Right lung (tissue), 10 donors: ENCODE measurements at places on chromosomes 7 and 10.

DNA sequence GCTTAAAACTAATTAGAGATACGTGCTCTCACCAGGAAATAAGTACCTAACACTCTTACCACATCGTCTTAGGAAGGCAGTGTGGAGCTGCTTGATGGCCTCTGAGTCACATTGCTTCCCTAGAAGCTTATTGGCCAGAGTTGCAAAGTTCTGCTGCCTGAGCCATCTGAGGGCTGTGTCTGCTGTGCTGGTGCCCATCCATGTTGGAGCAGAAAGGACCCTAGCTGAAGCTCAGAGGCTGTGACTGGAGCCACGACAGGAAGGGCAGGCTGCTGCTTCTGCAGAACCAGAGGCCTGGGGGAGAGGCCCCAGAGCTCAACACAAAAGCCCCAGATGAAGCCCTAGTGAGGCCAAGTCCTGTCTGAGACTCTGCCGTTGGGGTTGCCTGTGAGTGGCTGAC, 64.8 kb upstream of the IGFBP3 start:
- DNase-seq = no peak

DNA sequence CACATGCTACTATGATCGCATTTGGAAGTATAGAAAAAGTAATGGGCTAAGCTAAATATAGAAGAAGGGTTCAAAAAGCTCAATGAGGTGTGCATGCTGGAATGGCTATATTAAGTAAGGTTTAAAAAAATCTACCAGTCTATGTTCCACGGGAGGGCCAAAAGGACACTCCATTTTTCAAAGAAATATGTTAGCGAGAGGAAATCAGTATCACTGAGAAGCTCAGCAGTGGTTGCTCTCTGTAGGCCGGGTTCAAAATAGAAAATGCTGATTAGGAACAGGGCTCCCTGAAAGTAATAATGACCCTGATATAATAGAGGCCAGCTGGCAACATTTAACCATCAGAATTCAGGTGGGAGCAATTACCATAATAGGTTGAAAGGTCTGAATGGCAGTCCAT, 224.5 kb upstream of the SEMA3E start:
- no peak for DNase-seq

DNA sequence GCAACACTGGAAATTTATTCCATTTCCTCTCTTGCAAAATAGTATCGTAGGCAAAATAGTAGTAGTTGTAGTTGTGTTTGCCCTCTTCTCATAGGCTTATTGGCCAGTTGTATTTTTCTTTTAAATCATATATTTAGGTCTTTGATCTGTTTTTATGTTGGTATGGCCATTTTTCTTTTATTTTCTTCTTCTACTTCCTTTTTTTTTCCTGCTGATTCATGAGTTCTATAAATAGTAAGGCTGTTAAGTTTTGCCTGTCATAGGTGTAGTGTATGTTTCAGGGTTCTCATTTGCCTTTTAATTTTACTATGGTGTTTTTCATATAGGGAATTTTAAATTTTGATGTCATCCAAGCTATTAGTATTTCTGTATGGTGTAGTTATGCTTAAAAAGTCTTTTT, 25.4 kb upstream of the MRC1 start:
- no peak for DNase-seq

GRCh38 chr7:107194052-107194451, 25.2 kb downstream of the HBP1 start:
- no peak for DNase-seq

- no peak for DNase-seq
These were observed at the start of gene AKR1C3 for GRCh38 chr10:5094265-5095205. Gene AKR1C3 (plus strand): TSS chr10:5094414. CDS start chr10:5094445, 31 bp downstream.

GRCh38 chr7:27905951-27906350, 166.0 kb downstream of the TAX1BP1 start:
- DNase-seq = no peak

DNA sequence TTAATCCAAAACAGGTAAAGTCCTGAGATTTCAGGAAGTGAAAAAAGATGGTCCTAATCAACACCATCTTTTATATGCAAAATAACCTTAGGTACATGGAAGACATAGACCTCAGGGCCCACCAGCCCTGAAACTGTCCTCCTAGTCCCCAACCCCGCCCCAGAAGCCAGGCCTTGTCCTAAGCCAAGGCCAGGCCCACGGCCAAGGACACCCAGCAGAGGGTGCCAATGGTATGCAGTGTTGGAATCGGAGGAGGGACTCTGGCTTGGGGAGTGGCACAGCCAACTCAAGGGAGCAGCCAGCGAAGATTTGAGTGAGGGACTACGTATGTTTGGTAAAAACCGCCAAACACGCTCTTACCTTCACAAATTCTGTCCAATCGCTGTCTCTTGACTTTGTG, 96.7 kb downstream of the ZRANB1 start:
- no peak for DNase-seq

DNA sequence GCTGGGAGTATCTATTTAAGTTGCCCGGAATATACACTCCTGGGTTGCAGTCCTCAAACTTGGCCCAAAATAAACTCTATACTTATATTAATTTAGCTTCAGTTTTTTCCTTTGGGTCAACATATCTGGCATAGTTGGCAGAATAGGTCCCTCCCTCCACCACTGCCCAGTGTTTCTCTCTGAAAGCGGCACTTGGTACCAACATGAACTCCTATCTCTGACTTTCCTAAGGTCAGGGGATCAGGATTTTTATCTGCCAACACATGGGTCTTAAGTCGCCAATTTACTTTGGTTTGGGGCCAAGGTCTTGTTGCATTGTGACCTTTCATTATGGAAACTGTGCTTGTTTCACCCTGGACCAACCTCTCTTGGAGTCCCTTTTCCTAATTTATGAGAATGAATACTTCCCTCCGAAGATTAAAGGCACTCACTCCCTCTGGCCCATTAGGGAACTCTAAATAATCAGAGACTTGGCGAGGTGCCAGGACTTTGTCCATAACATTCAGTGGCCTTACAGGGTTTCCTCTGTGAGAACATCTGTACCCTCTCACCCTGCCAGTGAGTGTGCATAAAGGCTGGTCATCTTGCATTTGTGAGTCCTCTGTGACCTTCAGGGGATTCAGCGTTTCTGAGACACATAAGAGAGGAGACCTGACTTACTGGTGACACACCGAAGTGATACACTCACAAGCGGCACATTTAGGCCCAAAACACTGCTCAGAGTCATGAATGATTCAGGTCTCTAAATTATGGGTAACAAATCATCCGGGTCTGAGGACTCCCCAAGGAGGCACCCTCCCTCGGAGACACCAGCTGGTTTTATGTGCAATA, 19.7 kb upstream of the FKBP9 start:
- DNase-seq = peak; percentile 45

DNA sequence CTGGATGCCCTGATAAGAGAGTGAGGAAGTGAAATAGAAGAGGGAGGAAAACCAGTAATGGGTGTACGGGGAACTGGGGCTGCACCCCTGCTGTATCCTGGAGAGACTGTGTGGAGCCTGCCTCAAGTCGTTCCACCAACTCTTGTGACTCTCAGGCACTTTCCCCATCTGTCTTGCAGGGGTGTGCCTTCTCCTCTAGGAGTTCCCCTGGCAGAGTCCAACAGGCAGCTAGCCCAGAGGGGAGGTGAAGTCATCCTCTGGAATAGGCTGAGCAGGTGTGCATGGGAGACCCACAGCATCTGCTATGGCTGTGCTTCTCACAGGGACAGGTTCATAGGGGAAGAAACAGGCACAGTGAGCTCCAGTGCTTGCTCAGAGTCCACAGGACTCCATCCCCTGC, 46.8 kb downstream of the WIPF3 start:
- DNase-seq = no peak
